ENCODE measurements at places on chromosomes 16 and 17.

- peak; percentile 10 for DNase-seq
Measured at GRCh38 chr16:49608098-49608497, 234.5 kb downstream of the C16orf78 start.

DNA sequence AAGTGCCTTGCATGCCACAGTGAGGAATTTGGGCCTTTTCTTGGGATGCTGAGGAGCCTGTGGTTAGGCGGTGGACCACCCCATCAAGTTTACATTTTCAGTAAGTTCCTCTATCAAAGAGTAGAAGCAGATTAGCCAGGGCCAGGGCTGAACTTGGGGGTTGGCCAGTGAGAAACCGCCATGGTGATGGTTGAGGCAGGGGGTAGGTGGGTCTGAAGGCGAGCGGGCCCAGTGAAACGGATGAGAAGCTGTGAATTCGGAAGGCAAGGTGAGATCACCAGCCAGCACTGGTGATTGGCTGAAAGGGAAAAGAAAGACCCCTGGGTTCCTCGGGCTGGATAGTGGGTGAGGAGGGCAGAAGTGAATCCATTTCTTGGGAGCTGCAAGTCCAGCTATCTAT lies 311.4 kb downstream of the CBLN1 start:
- DNase-seq = no peak

DNA sequence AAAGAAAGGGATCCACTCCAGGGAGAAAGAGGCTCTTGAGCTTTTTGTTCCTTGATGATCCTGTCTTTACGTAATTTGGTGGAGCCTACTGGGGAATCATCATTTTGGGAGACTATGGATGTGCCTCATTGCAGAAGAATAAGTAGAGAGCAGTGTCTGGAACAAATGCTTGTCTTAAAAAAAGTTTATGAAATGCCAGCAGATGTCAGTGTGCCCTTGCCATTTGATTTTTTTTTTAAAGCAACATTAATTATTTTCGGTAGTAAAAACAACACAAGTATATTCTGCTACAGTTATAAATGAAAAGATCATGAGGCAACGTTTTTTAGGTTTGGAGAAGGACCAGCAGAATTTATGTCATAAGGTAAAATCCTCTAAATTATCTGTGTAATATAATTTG lies 934.8 kb upstream of the EEF2KMT start:
- no peak for DNase-seq

DNA sequence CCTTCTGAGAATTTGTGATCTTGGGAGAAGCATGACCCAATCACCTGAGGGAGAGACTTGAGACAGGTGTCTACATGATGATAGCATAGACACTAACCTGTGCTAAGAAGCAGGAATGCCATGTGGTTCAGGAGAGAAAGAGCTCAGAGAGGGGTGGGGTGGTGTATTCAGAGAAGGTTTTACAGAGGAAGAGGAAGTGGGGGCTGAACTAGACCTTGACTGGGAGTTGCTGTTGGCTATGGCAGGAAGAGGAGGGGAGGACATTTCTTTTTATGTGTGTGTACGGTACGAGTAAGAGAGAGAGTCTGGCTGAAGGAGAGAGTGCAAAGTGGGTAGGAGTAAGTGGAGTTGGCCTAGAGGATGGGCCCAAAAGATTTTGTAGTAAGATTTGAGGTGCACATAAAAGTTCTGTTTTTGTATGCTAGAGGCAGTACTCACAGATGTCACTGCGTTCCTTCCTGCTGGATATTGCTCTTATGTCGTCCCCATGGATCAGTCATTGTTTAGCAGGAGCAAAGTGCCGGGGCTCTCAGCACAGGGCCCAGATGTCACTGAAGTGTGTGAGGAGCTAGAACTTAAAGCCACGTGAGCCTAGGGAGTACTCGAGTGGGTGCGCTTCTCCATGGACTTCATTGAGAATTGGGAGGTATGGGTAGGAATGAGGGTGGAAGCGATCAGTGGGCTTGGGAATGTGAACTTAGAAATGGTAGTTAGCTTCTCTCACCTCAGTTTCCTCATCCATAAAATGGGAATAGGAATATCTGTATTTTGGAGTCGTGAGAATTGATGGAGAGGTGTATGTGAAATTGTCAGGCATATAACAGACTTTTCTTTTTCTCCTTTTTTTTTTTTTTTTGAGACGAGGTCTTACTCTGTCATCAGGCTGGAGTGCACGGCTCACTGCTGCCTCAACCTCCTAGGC lies 22.1 kb downstream of the SLC7A6 start:
- DNase-seq = no peak
